ENCODE measurements at places on chromosomes 7 and 10. TPM values are rescaled to one million over a fixed set of nuclear protein-coding genes. Genes with fewer than 3 reads are reported as not detected.

Gene NRF1
- 12.7 TPM for total RNA-seq

Gene CHCHD3
- 92.7 TPM for total RNA-seq

Gene BHLHA15
- 1.1 TPM for total RNA-seq

Gene ATG9B
- total RNA-seq: not detected

Gene NPC1L1
- total RNA-seq: not detected

Gene JMJD1C
- total RNA-seq: 108 TPM

Gene SPDYE8
- not detected for total RNA-seq

Gene MUC3A
- not detected for total RNA-seq

Gene CRTAC1
- 0.30 TPM for total RNA-seq

Gene FGFBP3
- total RNA-seq: 0.30 TPM

Gene FBXO24
- total RNA-seq: 0.15 TPM

Gene SEMA3C
- total RNA-seq: 5.9 TPM

All from epithelial cell of umbilical artery (primary cell).